ENCODE measurements at places on chromosomes 6 and 20. TPM values are rescaled to one million over a fixed set of nuclear protein-coding genes. Genes with fewer than 3 reads are reported as not detected.

- DNase-seq, result no peak
Observed at GRCh38 chr20:47007826-47008655, 113.4 kb downstream of the EYA2 start.

- no peak for DNase-seq
Observed at GRCh38 chr6:165804331-165805066, 141.5 kb upstream of the PDE10A start.

HLA-DMB gene
- 11.9 TPM for polyA plus RNA-seq

GRCh38 chr20:53226826-53227225 lies 254.7 kb downstream of the TSHZ2 start:
- no peak for DNase-seq

DNA sequence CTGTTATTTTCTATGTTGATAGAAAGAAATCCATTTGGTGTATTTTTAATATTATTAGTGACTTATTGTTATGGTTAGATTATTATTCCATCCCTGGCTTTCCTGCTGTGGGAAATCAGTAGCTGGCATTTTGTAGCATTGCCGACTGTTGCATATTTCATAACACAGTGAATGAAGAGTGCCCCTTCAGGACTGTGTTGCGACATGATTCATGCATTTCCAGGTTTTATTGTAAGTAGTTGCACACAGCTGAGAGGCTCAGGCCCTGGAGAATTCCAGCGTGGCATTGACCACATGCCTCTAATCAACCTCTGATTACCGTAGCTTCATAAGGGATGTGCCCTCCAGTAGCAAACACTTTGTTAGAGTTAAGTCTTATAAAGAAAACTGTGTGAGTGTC lies 263.9 kb downstream of the FARS2 start:
- DNase-seq, result no peak

DNA sequence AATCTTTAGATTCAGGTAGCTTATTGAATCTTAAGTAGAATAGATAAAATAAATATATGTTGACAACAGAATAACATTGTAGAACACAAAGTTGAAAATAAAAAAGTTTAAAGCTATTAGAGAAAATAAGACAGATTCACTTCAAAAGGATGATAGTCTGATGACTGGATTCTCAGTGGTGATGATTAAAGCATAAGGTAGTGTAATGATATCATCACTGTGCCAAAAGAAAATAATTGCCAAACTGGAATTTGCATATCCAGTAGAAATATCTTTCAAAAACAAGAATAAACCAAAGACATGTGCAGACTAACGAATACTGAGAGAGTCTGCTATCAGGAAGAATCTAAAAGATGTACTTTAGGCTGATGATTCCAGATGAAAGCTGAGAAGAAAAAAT lies 30.2 kb downstream of the ENPP1 start:
- no peak for DNase-seq

DNA sequence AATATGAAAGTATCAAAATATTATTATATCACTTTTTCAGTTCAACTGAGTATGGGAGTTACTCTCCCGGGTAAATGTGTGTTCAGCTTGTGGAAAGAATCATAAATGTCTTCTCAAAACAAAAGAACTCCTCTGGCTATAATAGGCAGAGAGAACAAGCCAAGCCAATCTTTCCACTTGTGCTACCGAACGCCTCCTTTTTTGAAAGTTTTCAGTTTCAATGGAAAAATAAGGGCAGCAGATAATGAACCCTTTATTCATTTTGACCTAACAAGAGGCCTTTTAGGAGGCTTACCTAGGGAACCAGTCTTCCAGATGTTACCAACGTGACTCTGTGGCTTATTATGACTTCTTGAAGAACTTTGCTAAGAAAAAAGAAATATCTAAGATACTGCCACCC lies 67.5 kb downstream of the PDE7B start:
- DNase-seq, result no peak

HLA-DRA gene
- 7.8 TPM for polyA plus RNA-seq

DNA sequence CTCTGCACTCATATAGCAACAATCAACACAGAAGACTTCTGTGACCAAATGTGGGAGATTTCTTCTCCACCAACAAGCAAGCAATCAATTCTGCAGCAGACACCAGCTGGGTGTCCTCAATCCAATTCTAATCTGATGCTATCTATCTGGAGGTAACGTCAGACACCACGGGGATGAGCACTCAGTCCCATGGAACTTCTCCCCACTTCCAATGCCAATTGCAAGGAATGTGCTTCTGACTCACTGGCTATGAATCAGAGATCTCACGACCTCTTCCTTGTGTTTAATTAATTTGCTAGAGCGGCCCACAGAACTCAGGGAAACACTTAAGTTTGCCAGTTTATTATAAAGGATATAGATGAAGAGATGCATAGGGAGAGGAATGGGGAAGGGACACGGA lies 103.5 kb upstream of the SIRPG start:
- no peak for DNase-seq

DNA sequence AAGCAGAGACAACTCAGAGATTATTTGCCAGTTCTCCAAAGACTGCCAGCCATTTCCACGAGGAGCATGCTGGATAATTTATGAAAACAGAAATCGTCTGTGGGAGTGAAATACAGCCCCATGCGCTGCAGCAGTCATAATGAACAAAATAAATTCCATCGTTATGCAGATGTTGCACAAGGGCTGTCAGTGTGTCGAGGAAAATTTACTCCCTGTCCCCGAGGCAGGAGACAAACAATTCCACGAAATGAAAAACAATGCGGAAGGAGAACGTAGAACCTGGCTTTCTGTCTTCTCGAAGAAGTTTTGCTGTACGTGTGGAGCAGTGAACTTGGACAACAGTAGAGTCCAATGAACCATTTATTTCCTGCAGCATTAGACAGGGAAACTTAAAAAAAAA lies 399.4 kb downstream of the CD83 start:
- DNase-seq, result no peak

EYS gene
- 0.07 TPM for polyA plus RNA-seq

GRCh38 chr6:45724511-45724910 lies 291.1 kb downstream of the CLIC5 start:
- DNase-seq, result no peak

DNA sequence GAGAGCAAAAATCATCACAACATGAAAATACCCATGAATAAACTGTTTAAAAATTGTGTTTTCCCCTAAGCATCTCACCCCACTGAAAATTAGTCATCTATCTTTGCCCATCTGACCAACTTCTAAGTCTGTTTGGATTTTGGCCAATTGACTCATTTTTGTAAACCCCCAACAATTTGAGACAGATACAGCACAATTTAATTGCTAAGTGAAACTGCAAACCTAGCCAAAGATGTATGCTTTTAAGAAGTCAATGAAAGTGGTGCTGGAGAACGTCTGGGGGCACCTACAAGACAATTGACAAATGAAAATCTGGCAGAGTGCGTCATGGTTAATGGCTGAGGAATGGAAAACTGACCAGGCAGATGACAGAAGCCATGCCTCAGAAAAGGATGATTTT lies 30.9 kb upstream of the SLC24A3 start:
- no peak for DNase-seq

SLC17A9 gene
- 0.44 TPM for polyA plus RNA-seq

- no peak for DNase-seq
Observed at GRCh38 chr6:47700053-47700452, 1.7 kb downstream of the ADGRF4 start.

GRCh38 chr6:116247285-116247684 lies 6.6 kb downstream of the TSPYL4 start:
- no peak for DNase-seq

DNA sequence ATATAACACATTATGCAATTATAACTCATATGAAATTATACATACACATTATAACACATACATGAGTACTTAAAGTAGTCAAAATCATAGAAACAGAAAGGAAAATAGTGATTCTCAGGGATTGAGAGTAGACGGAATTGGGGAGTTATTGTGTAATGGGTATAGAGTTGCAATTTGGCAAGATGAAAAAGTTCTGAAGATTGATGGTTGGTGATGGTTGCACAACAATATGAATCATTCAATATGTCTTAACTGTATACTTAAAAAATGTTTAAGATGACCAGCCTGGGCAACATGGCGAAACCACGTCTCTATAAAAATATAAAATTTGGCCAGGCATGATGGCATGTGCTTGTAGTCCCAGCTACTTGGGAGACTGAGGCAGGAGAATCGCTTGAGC lies 372.7 kb downstream of the CDKAL1 start:
- no peak for DNase-seq

DNA sequence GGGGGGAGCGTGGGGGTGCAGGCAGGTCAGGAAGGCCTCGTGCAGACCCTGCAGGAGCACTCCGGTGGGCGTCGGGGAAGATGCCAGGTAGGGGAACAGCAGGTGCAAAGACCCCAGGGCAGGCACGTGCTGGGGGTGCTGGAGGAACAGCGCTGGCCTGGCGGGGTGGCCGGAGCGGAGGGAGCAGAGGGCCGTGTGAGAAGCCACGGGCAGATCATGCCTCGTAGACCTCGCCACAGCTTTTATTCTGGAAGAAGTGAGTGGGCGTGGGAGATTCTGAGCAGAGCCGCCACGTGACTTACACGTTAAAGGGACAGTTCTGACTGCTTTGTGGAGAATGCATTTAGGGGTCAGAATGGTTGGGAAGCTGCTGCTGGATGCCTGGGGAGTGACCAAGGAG lies 9.3 kb downstream of the NTSR1 start:
- no peak for DNase-seq

NR2E1 gene
- polyA plus RNA-seq, result not detected

NTSR1 gene
- polyA plus RNA-seq, result not detected

DNA sequence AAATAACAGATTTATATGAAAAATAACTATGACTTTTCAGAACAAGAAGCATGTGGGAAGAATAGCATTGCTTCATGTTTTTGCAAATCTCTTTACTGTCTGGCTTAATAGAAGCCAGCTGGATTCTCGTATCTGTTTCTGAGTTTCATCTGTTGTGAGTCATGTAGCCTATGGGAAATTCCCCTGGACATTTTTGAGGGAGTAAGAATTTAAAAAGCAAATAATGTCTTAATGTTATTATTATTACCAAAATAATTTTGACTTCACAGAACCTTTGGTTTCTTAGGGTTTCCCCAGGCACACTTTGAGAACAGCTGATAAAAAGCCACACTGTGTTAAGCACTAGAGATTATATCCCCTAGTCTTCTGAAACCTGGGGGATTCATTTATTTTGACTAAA lies 75.8 kb downstream of the SYCP2L start:
- no peak for DNase-seq

- no peak for DNase-seq
Observed at GRCh38 chr6:109628158-109629000, 62.6 kb downstream of the AK9 start.

TRIM10 gene
- polyA plus RNA-seq, result not detected

GRCh38 chr20:58759947-58760346 lies 67.3 kb downstream of the NPEPL1 start:
- DNase-seq, result no peak

GRCh38 chr6:145498425-145498824 lies 236.9 kb downstream of the EPM2A start:
- no peak for DNase-seq

- no peak for DNase-seq
Observed at GRCh38 chr20:63378626-63379025, 17.5 kb upstream of the CHRNA4 start.

DNA sequence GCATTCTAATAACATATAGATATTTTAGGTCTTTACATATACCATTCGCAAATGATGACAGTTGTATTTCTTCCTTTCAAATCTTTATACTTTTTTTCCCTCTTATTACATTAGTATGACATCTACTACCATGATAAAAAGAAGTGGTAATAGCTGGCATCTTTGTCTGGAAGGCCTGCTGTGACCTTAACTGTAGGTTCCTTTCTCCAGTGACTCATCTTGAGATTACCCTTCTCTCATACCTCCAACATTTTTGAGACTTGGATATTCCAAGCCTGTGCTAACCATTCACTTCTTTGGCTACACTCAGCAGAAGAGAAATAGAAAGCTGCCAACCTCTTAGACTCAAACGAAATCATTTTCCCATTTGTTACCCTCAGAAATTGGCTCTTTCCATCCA lies 30.3 kb downstream of the ZKSCAN8 start:
- DNase-seq, result no peak

GRCh38 chr6:130394246-130394645 lies 28.4 kb downstream of the TMEM200A start:
- DNase-seq, result no peak

GRCh38 chr20:54227241-54227640 lies 19.4 kb downstream of the PFDN4 start:
- DNase-seq, result no peak

MCCD1 gene
- polyA plus RNA-seq, result not detected

Measured in naive thymus-derived CD4-positive, alpha-beta T cell (primary cell).